NCI-H774 (cell line): ENCODE measurements at places on chromosomes 7 and 10.

GRCh38 chr10:6343305-6344010, 140.7 kb downstream of the PFKFB3 start:
- no peak for DNase-seq

DNA sequence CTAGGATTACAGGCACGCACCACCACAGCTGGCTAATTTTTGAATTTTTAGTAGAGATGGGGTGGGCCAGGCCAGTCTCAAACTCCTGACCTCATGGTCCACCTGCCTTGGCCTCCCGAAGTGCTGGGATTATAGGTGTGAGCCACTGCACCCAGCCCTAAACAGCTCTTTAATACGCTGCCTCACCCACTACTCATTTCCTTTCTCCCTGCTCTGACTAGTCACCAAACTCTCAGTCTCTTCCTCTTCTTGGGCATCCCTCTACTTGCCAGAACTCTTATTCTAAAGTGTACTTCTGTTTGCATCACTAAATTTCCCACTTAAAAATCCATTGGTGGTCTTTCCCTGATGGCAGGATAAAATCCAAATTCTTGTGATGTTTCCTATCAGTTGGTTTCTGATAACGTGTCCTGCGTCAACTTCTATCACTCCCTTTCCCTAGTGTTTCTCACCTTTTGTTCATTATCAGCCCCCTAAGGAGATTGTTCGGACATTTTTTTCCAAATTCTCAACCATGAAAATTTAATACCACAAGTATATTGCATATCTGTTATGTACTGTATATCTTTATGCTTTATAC, 124.7 kb downstream of the CUBN start:
- no peak for DNase-seq

DNA sequence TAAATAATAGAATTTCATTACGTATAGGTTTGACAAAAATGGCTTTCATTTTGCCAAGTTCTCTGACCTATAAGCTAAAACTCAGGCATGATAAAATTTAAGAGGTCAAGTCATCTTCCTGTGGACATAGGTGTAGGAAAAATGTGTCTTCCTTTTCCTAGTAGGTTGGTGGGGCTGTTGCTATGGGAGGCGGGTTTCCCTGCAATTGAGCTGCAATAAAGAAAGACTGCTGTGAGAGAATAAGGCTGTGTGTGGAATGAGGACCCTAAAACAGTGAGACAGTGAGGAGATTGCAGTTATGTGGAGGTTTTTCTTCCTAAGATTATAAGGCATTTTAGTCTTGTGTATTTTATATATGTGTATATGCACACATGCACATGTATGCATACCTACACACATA, 13.0 kb upstream of the SEMA3A start:
- DNase-seq = no peak

DNA sequence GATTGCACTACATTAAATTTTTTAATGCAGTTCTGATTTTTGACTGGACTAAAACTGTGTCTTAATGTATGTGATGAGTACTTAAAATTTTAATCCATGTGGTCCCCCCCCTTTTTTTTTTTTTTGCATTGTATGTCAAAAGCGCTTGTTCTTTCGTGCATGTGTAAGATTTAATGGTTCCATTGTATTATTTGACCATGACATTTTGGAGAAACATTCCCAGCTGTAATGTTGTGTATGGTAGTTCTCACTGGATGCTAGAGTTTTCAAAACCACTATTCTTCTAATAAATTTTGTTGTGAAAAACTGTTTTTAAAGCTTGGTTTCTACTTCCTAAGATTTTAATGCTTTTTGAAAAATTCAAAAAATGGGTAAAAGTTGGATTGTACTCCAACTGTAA, 132.0 kb downstream of the LCOR start:
- DNase-seq = no peak

GRCh38 chr7:48059706-48060105, 24.4 kb downstream of the C7orf57 start:
- DNase-seq = no peak

GRCh38 chr7:67364441-67365017, 367.9 kb downstream of the TYW1 start:
- DNase-seq = no peak

GRCh38 chr10:121509112-121509511, 89.1 kb downstream of the FGFR2 start:
- no peak for DNase-seq

DNA sequence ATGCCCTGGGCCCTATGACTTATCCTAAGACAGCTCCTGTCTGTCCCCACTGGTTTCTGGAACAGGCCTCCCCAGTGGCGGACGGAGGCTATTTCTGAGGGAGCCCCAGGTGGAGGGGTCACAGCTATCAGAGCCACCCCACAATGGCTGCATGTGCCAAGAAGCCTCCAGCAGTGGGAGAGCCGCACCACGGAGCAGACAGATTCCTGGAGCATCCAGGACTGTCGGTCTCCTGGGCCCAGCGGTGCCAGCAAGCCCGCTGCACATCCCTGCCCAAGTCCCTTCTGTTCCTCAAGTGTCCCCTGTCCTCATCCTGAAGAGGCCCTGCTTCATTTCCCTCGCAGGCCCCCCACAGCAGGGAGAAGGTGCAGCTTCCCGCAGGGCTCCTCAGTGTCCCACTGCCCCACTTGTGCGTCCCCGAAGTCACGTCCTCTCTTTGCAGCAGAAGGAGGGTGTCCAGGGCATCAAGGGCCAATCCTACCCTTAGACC, 193.0 kb upstream of the SHH start:
- DNase-seq = no peak

DNA sequence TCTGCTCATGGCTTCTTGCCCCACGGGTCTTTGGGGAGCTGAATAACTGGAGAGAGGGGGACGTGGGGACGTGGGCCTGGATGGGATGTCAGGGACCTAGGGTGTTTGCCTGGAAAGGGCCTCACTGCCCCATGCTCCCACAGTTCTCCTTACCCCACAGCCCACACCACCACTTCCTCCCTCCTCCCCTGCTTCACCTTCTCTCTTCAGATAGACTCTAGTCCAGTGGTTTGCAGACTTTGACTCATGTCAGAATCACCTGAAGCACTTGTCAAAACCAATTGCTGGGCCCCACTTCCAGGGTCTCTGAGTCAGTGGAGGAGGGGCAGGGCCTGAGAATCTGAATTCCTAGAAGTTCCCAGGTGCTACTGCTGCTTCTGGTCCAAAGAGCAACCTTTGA, 327.4 kb downstream of the RPS24 start:
- no peak for DNase-seq

- no peak for DNase-seq
These were observed 275.0 kb downstream of the TSPAN12 start for GRCh38 chr7:120582916-120583315.
